Glutamatergic neuron (in vitro differentiated cells): ENCODE measurements at places on chromosomes 3 and 15. TPM values are rescaled to one million over a fixed set of nuclear protein-coding genes. Genes with fewer than 3 reads are reported as not detected.

CCDC39 gene
- total RNA-seq: not detected

B3GALNT1 gene
- total RNA-seq: 2.6 TPM

DNA sequence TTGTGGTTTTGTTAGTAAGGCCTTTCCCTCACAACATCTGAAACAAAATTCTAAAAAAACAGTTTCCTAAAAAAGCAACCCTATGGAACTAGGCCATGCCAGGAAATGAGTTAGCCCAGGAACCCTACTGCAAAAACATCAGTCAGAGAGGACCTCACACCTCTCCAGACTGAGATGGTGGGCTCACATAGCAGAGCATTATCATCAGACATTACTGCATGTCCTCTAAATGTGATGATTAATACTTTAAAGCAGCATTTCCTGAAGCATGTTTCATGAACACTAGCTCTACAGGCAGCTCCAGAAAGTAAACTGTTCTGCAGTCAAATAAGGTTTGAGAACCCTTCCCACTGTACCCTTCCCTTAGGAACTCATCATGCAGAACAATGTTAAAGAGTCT, 232.3 kb upstream of the MRPL3 start:
- H3K4me3 ChIP-seq: no peak overlapping the region
- H3K27ac ChIP-seq: no peak overlapping the region
- H3K27me3 ChIP-seq: no peaks in the 10 kb centered on the region
- H3K4me1 ChIP-seq: no peaks in the 10 kb centered on the region
- DNase-seq: no peak
- H3K36me3 ChIP-seq: no peaks in the 10 kb centered on the region

- H3K4me1 ChIP-seq: no peaks in the 10 kb centered on the region
- no peak overlapping the region for H3K27ac ChIP-seq
- H3K36me3 ChIP-seq: no peaks in the 10 kb centered on the region
- no peak overlapping the region for H3K4me3 ChIP-seq
Measured at GRCh38 chr3:26260139-26260538, 362.4 kb upstream of the LRRC3B start.

- DNase-seq: no peak
- peaks cover 54% of the 10 kb centered on the region for H3K4me1 ChIP-seq
- H3K36me3 ChIP-seq: no peaks in the 10 kb centered on the region
- peak overlapping the region; percentile 77 for H3K27ac ChIP-seq
- H3K4me3 ChIP-seq: peak overlapping the region; percentile 90
Measured at GRCh38 chr15:73747847-73748590, 5.1 kb downstream of the INSYN1 start.

DNA sequence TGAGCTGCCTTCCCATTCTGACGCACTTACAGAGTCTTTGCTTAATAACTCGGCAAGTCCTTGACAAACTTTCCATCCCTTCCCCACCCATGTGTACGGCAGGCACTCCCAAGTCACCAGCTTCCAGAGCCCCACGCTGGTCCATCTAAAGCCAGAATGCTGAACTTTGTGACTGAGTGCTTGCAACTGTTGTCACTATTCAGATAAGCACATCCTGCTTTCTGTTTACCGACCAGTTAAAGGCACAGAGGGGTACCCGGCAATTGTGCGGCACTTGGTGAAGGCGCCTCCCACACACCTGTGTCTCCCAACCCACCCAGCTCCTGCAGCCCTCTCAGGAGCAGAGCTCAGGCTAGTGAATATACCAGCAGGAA, 430.6 kb downstream of the FOXP1 start:
- no peak overlapping the region for H3K4me3 ChIP-seq
- H3K36me3 ChIP-seq: no peaks in the 10 kb centered on the region
- peaks cover 1% of the 10 kb centered on the region for H3K4me1 ChIP-seq
- H3K27ac ChIP-seq: no peak overlapping the region
- no peak for DNase-seq

TERC gene
- 6.4 TPM for total RNA-seq

DNA sequence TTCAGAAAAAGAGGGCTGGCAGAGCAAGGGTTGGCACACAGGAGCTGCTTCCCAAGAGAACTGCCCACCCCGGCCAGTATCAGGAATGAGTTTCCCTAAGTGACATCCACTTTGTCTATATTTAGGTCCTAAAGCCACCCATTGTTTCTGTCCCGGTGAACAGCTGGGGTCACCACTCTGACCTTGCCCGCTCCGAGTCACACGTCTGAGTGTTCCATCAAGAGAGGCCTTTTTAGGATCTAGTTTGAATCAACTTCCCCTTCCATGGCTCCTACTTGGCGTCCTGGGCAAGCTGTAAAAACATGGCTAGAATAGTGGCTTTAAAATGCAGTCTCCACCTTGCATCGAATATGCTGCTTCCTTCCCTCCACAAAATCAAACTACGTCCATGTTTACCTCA, 109.6 kb upstream of the ARHGEF3 start:
- no peaks in the 10 kb centered on the region for H3K4me1 ChIP-seq
- no peak overlapping the region for H3K4me3 ChIP-seq
- no peak for DNase-seq
- no peaks in the 10 kb centered on the region for H3K36me3 ChIP-seq
- no peak overlapping the region for H3K27ac ChIP-seq

KBTBD8 gene
- 8.6 TPM for total RNA-seq

DNA sequence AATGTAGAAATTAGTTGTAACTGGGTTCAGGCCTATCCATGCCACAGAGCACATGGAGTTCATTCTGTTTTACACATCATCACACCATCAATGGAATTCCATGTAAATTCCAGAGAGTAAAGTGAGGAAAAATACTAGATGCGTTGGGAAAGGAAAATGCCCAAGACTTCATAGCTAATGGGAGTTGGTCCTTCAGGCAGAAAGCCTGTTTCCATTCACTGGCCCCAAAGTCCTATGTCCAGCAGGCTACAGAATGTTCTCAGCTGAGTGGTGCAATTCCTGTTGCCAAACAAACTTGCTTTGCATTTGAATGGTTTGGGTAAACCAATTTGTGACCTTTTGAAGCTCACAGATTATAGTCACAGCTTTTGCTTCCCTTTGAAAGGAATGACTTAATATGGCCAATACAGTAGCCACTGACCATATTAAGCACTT, 164.6 kb upstream of the PFN2 start:
- H3K4me3 ChIP-seq: no peak overlapping the region
- peaks cover 2% of the 10 kb centered on the region for H3K27me3 ChIP-seq
- no peaks in the 10 kb centered on the region for H3K36me3 ChIP-seq
- no peak overlapping the region for H3K27ac ChIP-seq

SIDT1 gene
- total RNA-seq: not detected

GRCh38 chr3:170485294-170485693, 66.6 kb downstream of the CLDN11 start:
- peaks cover 2% of the 10 kb centered on the region for H3K27me3 ChIP-seq
- no peak overlapping the region for H3K27ac ChIP-seq
- no peak for DNase-seq
- peaks cover 12% of the 10 kb centered on the region for H3K4me1 ChIP-seq

- H3K4me3 ChIP-seq: no peak overlapping the region
- no peaks in the 10 kb centered on the region for H3K36me3 ChIP-seq
- H3K4me1 ChIP-seq: no peaks in the 10 kb centered on the region
- no peak overlapping the region for H3K27ac ChIP-seq
- no peaks in the 10 kb centered on the region for H3K27me3 ChIP-seq
Measured at GRCh38 chr3:97464035-97464434, 300.5 kb upstream of the ARL6 start.

GRCh38 chr3:184778426-184779332, 33.3 kb upstream of the VPS8 start:
- no peaks in the 10 kb centered on the region for H3K36me3 ChIP-seq
- DNase-seq: no peak
- no peak overlapping the region for H3K27ac ChIP-seq
- peaks cover 24% of the 10 kb centered on the region for H3K4me1 ChIP-seq

LDHAL6B gene
- total RNA-seq: not detected

GRCh38 chr15:90004252-90004651, 3.1 kb downstream of the ZNF710 start:
- peaks cover 20% of the 10 kb centered on the region for H3K4me1 ChIP-seq
- no peak overlapping the region for H3K27ac ChIP-seq
- peaks cover 5% of the 10 kb centered on the region for H3K27me3 ChIP-seq
- DNase-seq: no peak
- no peak overlapping the region for H3K4me3 ChIP-seq
- peaks cover 6% of the 10 kb centered on the region for H3K36me3 ChIP-seq

GRCh38 chr15:33738941-33739664, 229.2 kb upstream of the CHRM5 start:
- no peaks in the 10 kb centered on the region for H3K27me3 ChIP-seq
- H3K4me3 ChIP-seq: no peak overlapping the region
- peaks cover 4% of the 10 kb centered on the region for H3K4me1 ChIP-seq
- DNase-seq: no peak
- H3K36me3 ChIP-seq: no peaks in the 10 kb centered on the region

GRCh38 chr3:15973940-15974339, 176.2 kb upstream of the ANKRD28 start:
- peaks cover 10% of the 10 kb centered on the region for H3K36me3 ChIP-seq
- H3K27ac ChIP-seq: no peak overlapping the region
- H3K4me3 ChIP-seq: no peak overlapping the region

GPR160 gene
- not detected for total RNA-seq

CCDC13 gene
- total RNA-seq: 1.0 TPM

DNA sequence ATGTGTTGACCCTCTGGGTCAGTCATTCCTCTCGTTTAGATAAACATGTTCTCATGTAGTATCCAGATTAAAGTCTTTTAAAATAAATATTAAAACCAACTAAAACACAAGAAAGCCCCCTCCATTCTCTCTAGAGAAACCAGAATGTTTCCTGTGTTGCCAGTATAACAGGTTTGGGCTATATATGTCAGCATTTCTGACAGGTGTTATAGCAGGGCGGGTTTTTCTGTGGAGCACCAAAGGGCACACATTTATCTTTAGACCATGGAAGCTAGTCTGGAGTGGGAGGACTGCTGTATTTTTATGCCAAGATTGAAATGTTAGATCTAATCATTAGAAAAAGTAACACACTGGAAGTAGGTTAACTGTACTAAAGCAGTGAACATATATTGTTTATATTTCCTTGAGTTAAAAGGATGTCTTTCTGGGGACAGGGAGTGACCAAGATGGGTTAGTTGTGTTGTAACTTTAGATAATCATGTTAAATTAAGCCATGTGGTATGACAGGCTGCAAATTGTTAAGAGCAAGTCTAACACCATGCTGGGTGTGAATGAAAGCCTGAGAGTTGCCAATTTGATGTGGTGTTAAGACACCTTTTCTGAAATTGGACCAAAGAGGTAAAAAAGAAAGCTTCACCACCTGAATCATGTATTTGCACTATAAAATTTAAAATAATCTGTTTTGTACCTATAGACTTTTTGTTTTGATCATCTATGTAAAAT, 15.6 kb downstream of the KCTD6 start:
- no peak overlapping the region for H3K27ac ChIP-seq
- DNase-seq: no peak
- H3K36me3 ChIP-seq: no peaks in the 10 kb centered on the region
- H3K27me3 ChIP-seq: peaks cover 2% of the 10 kb centered on the region
